GM12892 (cell line): ENCODE measurements at places on chromosomes 2 and 18.

DNA sequence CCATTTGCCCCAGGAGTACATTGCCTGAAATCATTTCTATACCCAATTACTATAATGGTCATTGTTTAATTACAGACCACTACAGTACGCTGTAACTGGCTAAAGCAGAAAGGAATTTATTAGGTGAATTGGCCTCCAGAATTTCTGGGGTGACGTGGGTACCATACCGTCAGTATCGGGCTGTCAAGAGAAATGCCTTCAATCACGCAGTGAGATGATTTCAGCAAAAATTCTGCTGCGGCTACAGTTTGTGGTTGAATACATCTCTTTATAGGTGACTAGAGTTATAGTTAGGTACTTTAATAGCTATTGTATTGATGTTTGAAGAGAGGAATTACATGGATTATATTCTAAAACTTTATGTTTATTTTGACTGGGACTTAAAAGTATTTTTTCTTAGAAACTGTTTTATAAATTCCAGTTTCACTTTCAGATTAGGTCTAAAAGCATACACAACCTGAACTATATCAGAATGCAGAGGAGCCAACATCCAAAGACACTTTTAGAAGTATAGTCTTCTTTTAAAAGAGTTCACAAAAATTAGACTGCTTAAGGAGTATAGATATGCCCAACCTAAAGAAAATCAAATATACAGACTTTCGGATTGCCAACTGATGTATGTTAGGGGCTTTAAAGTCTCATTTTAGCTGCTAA is 128.4 kb downstream of the TTC27 start:
- DNase-seq = no peak

DNA sequence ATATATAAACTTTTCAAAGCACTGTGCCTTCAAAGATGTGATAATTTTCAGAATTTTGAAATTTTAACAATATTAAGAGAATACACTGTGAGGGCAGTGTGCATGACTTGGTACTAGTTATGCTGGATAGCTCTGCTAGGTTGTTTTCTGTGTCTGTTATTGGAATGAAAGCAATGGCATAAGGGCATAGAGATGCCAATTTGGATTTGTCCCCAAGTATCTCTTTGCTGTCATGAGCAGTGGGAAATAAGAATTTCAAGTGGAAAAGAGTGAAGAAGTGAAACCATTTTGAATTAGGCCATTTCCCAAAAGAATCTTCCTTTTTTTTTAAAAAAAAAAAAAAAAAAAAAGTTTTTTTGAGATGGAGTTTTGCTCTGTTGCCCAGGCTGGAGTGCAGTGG is 76.8 kb downstream of the SLC39A10 start:
- no peak for DNase-seq

- no peak for DNase-seq
Observed at GRCh38 chr2:183078163-183078463, 434 bp upstream of the DUSP19 start.

DNA sequence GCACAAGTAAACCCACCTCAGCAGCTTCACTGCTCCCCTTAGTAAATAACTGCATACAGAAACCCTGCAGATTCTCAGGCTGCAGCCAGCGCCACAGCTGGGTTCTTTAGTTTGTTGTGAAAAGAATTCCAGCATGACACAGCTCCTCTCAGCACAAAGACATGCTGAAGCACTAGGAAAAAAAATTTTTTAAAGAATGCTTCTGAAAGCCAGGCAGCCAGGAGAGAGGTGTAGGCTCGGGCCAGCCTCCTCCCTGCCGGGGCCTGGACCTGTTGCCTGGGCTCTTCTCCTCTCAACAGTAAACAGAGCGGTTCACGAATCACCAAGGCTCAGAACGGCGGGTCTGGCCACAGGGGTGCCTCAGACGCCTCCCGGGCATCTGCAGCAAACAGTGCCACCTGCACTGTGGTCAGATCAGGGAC is 95.7 kb upstream of the POU3F3 start:
- DNase-seq = no peak

- DNase-seq = no peak
Observed at GRCh38 chr2:26619521-26619951, 21.6 kb downstream of the CIB4 start.

DNA sequence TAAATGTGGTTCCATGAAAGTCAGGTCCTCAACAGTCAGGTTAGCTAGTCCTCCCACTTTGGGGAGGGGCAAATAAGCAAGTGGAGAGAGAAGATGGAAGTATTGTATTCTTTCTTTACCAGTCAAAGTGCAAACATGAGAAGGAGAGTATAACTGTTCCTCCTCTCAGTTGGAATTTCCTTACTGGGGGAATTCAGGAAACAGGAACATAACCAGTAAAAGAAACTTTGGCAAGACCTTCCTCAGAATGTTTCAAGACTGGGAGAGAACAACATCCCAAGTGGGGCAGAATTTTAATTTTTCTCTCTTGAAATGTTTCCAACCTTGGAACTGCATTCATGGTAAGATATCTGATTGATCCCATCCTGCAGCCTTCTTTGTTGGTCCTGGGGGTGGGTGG is 552.4 kb upstream of the TNP1 start:
- DNase-seq = no peak

DNA sequence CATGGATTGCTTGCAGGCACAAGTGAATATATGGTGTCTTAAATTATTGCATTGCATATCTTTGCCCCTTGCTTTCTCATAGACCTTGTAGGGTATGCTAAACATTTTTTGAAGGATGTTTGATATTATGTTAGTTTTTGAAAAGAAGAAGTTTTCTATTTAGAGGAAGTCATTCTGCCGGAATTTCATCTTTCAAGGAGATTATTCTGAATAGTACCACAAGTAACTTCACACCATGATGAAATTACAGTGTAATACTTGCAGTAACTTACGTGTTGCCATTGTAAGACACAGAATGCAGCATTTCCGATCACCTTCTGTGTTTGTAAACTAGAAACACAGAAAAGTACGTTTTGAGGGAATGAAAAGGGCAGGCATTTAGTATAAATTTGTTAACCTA is 71.9 kb downstream of the ACVR2A start:
- DNase-seq = no peak

DNA sequence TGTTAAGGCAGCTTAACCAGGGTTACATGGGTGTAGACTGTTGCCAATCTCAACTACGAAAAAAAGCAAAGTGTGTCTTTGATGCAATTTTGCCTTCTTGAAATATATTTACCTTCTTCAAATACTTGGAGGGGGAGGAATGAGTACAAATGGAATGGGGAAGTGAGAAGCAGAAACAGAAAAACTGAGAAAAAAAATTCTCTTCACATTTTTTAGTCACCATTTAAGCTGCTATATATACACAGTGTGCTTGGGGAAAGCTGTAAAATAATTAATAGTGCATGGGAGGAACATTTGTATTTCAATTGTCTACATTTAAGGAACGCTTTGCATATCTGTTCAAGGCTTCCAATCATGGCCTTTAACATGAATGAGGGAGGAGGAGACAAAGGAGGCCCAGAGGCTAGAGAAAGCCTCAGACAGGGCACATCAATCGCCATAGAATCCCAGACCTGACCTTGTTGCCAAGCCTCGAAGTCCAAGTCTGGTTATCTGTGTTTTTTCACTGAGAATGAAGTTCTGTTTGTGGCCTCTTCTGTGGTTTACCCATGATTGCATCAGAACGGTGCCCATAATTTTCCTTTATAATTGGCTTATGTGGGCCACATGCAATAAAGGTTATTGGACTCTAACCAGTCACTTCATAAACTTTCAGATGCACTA is 158.6 kb downstream of the PIK3C3 start:
- DNase-seq = no peak

- no peak for DNase-seq
Observed at GRCh38 chr2:152189622-152190495, 14.3 kb upstream of the STAM2 start.

GRCh38 chr2:53827398-53828175 is 32.2 kb downstream of the GPR75 start:
- no peak for DNase-seq

DNA sequence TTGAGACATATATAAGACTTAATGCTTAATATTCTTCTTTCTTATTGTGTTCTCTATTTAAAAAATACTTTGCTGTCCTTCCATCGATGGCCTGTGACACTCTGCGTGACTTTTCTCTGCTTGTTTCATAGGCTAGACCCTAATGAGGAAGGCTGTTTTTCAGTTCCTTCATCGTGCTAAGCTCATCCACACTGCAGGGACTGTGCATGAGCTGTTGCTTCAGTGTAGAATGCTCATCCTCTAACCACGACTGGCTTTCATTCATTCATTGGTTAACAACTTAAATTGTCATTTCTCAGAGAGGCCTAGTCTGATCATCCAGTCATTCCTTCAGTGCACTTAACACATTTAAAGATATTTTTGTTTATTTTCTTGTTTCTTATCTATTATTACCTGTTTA is 134.4 kb downstream of the CCDC85A start:
- DNase-seq = no peak

- no peak for DNase-seq
Observed at GRCh38 chr2:226431288-226431948, 368.2 kb downstream of the IRS1 start.

DNA sequence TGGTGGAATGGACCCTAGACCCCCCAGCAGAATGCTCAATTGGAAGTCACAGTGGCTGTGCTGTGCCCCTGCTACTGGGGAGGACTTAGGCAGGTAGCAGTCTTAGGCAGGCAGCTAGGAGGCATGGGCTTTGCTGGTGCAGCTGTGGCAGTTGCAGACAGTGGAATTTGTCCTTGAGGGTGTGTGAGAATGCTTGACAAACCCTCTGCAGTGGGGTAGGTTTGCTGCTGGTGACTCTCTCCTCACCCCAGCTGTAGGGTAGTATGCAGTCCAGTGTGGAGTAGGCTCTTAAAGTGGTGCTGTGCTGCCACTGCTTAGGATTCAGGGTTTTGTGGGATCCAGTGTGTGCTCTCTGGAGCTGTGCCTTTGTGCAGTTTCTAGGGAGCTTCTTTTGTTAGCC is 61.3 kb downstream of the NUP35 start:
- DNase-seq = no peak

- no peak for DNase-seq
Observed at GRCh38 chr2:43376523-43377198, 150.3 kb upstream of the ZFP36L2 start.

DNA sequence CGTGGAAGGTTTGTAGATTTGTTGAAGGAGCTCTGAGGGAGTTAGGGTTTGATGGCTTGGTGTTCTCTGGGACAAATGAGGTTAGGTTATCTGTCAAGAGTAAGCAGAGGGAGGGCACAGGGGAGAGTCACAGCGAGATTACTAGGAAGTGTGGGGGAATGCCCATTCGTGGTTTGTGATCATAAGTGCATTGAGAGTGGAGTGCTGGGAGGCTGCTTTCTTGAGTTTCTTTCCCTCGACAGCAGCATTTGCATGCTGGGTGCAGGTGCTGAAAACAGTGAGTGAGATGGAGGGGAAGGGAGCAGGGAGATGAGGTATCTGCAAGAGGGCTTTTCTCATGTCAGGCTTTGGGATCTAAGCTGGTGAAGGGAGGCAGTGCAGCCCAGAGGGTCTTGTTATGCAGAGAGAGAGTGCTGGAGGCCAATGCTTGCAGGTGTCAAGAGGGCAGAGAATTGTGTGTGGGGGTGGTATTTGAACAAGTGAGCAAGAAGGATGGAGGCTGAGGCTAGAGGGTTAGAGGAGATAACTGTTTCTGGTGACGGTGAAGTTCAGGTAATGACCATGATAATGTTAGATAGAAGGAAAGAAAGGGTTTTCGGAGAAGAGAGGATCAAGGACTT is 8.8 kb downstream of the RALB start:
- DNase-seq = no peak

DNA sequence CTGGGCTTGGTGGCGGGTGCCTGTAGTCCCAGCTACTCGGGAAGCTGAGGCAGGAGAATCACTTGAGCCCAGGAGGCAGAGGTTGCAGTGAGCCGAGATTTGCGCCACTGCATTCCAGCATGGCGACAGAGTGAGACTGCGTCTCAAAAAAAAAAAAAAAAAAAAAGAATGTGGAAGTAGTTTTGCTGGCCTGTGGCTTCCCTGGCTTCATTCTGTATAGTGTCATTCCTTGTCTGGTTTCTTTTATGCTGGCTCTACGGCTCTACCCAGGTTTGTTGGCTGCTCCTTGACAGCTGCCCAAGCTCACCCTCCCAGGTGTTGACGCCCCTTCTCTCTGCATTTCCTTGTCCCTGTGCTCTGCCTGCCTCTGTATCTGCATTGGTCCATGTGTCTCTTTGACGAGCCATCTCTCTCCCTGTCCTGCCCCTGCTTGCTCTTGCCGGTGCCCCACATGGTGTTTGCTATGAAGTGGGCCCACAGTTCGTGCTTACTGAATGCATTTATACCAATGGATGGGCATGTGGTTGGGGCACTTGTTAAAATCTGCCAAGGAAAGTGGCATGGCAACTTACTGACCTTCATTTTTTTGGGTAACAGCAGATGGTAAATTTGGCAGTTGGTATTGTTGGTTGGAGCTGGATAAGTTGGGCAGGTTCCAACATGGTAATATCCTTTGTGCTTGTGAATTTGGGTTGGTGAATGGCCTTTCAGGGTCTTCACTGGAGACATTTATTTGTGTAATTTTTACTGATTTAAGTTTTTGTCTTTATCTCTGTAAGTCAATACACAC is 113.9 kb downstream of the MAP4K4 start:
- no peak for DNase-seq

GRCh38 chr2:164252568-164253287 is 368.6 kb downstream of the GRB14 start:
- DNase-seq = no peak

GRCh38 chr18:26003817-26004216 is 86.6 kb downstream of the SS18 start:
- DNase-seq = no peak

GRCh38 chr2:175103191-175103590 is 64.8 kb downstream of the ATF2 start:
- DNase-seq = no peak

DNA sequence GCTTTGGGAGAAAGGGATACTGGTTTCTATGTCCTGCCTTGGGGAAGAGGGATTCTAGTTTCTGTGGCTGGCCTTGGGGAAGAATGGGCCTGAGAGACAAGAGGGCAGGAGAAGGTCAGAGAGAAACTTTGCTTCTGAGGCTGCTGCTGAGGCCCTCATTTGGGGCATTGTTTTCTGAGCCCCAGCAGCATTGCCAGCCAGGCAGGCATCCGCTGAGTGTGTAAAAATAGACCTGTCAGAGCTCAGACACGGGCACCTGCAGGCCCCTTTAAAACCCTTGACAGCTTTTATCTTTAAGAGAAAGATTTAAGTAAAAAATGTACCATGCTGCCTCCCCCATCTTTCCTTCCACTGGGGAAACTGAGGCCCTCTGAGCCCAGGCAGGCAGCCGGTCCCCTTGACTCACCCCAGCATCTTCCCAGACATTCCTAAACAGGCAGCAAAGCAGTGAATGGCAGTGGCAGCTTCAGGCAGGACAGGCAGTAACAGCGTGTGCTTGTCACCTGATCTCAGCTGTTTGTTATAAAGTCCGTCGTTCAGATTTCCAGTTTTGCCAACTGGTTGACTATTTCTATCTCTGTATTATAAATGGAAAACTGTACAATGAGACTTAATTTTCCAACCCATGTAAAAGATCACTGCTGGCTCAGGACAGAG is 27.6 kb downstream of the MLPH start:
- DNase-seq = no peak

- no peak for DNase-seq
Observed at GRCh38 chr2:130759906-130760753, 4.8 kb downstream of the AMER3 start.

GRCh38 chr2:216017365-216017764 is 4.0 kb upstream of the MREG start:
- DNase-seq = no peak
